Fibroblast of the aortic adventitia (primary cell): ENCODE measurements at places on chromosomes 16 and 17. TPM values are rescaled to one million over a fixed set of nuclear protein-coding genes. Genes with fewer than 3 reads are reported as not detected.

The C17orf107 gene
- 3.8 and 4.5 TPM in 2 replicates for total RNA-seq

The CACNG1 gene
- total RNA-seq: not detected in 2 replicates

The MMP25 gene
- not detected in 2 replicates for total RNA-seq

The SYCE1L gene
- total RNA-seq: 0.09 and 1.6 TPM in 2 replicates

The CDK3 gene
- total RNA-seq: 1.1 TPM in 1 of 2 replicates, not detected in the other

The TLCD2 gene
- total RNA-seq: 4.5 and 10.1 TPM in 2 replicates

The KCNH6 gene
- not detected in 2 replicates for total RNA-seq

The PPL gene
- 53.9 and 57.9 TPM in 2 replicates for total RNA-seq

The C16orf54 gene
- not detected in 2 replicates for total RNA-seq
